ENCODE measurements at places on chromosomes 1 and 21. TPM values are rescaled to one million over a fixed set of nuclear protein-coding genes. Genes with fewer than 3 reads are reported as not detected.
A peak's percentile ranks its signal among the peaks of the same experiment; 100 is the strongest.

Gene DLGAP3
- total RNA-seq: not detected

Gene TCHH
- total RNA-seq: under 0.01 TPM

DNA sequence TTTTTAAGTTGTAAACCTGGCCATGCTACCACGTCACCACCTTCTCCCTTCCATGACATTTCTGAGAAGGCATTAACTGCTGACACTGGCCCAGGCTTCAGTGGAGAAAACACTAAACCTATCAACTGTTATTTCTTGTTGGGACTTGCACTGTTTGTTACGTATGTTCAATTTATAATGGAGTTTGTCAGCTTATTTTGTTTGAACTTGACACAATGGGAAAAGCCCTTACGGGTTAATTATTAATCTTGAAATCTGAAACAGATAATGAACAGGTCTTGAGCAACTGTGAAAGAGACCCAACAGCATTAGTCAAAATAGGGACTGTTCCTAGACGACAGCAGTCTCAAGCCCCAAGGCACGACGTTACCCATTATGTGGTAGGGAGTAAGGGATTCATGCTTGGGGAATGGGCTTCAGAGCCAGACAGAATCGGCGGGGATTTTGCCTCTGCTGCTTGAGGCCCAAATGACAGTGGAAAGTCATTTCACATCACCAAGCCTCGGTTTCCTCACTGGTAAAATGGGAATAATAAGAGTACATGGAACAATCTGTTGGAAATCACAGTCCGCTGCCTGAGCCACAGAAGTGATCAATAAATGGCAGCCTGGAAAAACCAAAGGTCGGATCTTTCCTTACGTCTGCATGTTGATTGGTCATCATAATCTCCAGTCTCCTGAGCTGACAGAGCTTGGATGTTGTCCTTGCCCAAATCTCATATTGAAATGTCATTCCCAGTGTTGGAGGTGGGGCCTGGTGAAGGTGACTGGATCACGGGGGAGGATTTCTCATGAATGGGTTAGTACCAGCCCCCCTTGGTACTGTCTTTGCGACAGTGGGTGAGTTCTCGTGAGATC lies 44.5 kb downstream of the TIAM1 start:
- peak; percentile 92 for DNase-seq

GRCh38 chr1:106061586-106062495 lies 994.6 kb upstream of the PRMT6 start:
- DNase-seq: no peak

Gene IGSF9
- 6.3 TPM for total RNA-seq

DNA sequence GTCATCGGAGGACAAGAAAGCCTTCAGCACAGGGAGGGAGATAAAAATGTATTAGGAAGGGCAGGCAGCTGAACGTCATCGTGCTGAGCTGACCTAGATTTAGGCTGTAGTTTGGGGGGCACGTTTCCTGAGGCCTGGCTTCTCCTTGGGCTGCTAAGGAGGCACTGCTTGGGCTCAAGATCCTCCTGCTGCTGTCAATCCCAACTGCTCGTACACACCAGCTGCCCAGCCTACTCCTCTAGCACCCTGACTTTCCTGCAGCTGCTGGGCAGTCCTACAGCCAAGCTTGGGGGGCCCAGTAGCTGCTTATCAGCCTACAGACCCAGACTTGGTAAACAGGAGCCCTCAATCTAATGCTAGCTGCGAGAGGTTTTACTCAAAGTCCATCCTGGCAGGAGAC lies 6.2 kb downstream of the TMEM35B start:
- DNase-seq: no peak

- DNase-seq: no peak
These were observed 364.1 kb upstream of the LYPLAL1 start for GRCh38 chr1:218809625-218810024.

GRCh38 chr1:58857680-58858673 lies 74.1 kb upstream of the JUN start:
- no peak for DNase-seq

- DNase-seq: peak; percentile 87
These were observed 65.4 kb downstream of the LUZP1 start for GRCh38 chr1:23103001-23103889.

Gene ZBTB8A
- 6.8 TPM for total RNA-seq

- peak; percentile 100 for DNase-seq
These were observed 114.4 kb upstream of the GADD45A start for GRCh38 chr1:67570486-67571143.

Gene PBX1
- total RNA-seq: 2.9 TPM

- DNase-seq: no peak
These were observed 3.2 kb upstream of the DENND1B start for GRCh38 chr1:197778366-197778945.

- no peak for DNase-seq
These were observed 2.7 kb downstream of the PIK3CD start for GRCh38 chr1:9654051-9654833.

DNA sequence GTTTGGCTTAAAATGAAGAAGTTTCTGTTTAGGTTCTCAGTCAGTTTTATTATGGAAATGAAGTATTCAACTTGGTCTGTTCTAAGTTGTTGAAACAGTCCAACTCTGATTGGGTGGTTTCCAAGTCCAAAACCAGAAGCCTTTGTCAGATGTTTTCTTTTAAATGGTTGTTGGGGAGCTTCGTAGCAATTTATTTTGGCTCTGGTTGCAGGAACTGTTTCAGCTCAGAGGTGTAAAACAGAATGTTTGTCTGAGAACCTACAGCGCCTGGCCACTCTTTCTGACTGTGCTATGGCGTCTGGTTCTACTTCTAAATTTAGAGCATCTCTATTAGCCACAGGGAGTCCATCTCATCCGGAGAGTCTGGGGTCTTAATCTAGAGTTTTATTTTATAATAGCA lies 582.6 kb upstream of the TMPRSS15 start:
- no peak for DNase-seq

- DNase-seq: no peak
These were observed 256.3 kb upstream of the DUSP10 start for GRCh38 chr1:221998186-221998612.

GRCh38 chr1:66295803-66296202 lies 238.2 kb upstream of the SGIP1 start:
- DNase-seq: no peak

DNA sequence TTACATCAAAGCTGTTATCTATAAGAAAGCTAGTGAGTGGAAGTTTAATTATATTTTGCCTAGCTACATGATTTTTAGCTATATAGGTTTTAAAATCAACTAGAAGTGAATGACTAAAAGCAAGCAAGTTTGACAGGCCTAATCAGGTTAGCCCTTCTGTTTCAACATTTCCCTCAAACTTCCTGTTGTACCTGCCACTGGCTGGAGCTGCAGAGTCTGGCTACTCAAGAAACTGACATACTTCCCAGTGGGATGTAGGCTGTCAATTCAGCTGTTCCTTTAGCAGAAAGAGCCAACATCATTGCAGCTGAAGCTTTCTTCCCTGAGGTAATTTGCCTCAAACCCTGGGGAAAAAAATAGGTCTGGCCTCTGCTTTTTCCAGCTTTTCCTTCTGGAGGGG lies 87.1 kb upstream of the TNR start:
- peak; percentile 25 for DNase-seq

Gene CHIT1
- total RNA-seq: under 0.01 TPM

Gene WNT9A
- 7.3 TPM for total RNA-seq

Gene S100A12
- total RNA-seq: not detected

Gene VWA5B1
- total RNA-seq: not detected

GRCh38 chr1:68047659-68048026 lies 2.8 kb downstream of the DIRAS3 start:
- DNase-seq: no peak

- DNase-seq: no peak
These were observed 37.3 kb downstream of the RGS4 start for GRCh38 chr1:163106364-163106987.

DNA sequence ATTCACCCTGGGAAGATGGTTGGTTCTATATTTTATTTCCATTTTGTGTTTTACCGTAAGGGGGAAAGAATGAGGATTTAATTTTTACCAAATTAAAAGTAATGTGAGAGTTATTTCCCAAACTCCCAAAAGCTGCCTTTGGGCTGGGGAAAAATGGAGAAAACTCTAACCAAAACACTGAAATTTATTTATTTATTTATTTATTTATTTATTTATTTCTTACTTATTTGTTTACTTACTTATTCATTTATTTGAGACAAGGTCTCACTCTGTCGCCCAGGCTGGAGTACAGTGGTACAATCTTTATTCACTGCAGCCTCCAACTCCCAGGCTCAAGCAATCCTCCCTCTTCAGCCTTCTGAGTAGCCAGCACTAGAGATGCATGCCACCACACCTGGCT lies 38.0 kb upstream of the ZBTB18 start:
- DNase-seq: no peak

GRCh38 chr21:34311561-34312330 lies 52.1 kb upstream of the KCNE2 start:
- DNase-seq: peak; percentile 7

GRCh38 chr1:242002072-242002471 lies 3.2 kb upstream of the MAP1LC3C start:
- no peak for DNase-seq

Gene ERICH3
- not detected for total RNA-seq

DNA sequence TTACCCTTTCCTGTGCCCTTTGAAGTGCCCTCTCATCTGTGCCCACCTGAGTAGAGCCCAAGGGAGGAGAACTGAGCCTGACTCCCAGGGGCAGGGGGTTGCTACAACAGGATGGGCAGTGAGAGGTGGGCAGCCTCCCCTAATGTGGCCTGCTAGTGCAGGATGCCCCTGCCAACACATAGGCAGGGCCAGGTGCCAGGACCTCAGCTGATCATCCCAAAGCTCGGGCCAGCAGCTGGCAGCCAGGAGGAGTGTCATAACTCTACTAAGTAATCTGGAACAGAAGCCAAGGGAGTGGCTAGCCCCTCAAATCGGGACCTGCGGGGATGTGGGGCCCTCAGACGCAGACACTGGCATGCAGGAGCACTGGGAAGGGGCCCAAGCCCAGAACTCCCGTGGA lies 208.8 kb upstream of the RAB4A start:
- no peak for DNase-seq

Gene KCNJ6
- total RNA-seq: not detected

Gene BRWD1
- 71.6 TPM for total RNA-seq

Gene LIN28A
- not detected for total RNA-seq

Gene E2F2
- total RNA-seq: 0.38 TPM

- no peak for DNase-seq
These were observed 111.6 kb upstream of the IFFO2 start for GRCh38 chr1:19067912-19068638.

- peak; percentile 55 for DNase-seq
These were observed 14.0 kb upstream of the CDA start for GRCh38 chr1:20574686-20575540.

Gene RHCE
- 2.0 TPM for total RNA-seq

- DNase-seq: no peak
These were observed 270.8 kb downstream of the COL11A1 start for GRCh38 chr1:102837551-102837950.

Gene HENMT1
- 1.1 TPM for total RNA-seq

- no peak for DNase-seq
These were observed at the start of gene CAMK1G for GRCh38 chr1:209583408-209583807. Gene CAMK1G, plus strand, starts transcription at chr1:209583714. Its CDS starts 11,270 bp downstream, at chr1:209594984.

DNA sequence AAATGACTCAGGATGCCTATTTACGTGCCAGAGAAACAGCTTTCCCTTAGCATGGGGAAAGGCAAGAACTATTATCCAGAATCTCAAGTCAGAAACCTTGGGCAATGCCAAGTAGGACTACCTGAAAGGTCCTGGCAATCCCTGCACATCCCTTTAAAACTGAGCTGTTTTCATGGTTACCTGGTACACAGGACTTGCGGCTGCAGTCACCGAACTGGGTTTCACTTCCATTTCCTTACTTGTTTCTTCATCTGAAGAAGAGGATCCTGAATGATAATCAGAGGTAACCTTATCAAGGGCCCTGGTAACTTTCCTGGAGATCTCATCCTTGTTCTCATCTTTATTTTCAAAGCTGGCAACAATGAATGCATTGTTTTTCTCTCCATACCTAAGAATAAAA lies 14.3 kb downstream of the BTG3 start:
- no peak for DNase-seq

Gene NT5C1A
- total RNA-seq: not detected

Gene PKLR
- not detected for total RNA-seq

GRCh38 chr21:45748593-45748992 lies 105.1 kb downstream of the PCBP3 start:
- DNase-seq: no peak

Gene MTFR1L
- 15.0 TPM for total RNA-seq

DNA sequence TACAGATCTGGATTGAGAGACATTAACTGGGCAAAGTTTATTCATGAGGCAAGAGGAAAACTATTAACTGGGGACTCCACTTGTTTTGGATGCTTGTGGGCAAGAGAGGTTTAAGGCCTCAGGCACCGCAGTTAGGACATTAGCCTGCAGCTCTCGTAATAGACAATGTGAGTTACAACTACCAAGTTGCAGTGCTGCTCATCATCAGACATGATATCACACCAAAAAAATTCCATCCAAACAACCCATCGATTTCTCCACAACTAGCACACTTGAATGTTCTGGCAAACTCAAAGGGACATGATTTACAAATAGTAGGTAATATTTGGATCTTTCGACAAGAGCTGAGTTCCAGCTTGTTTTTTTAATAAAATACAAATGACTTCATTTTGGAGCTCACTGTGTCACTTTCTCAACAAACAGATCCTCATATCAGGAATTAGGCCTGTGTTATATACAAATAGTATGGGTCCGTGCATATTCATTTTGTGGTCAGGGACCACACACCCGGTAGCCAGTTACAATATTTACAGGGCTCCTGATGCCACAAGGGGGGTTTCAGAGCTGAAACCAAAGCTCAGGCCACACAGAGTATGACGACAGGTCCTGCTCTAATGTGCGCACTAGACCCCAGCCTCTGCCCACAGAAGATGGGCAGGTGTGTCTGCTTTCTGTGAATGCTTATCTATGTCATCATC lies 128.0 kb downstream of the TGFBR3 start:
- no peak for DNase-seq

Gene TSACC
- total RNA-seq: 0.77 TPM

Gene CASQ1
- total RNA-seq: not detected

GRCh38 chr21:15219894-15220293 lies 155.1 kb upstream of the NRIP1 start:
- no peak for DNase-seq

Gene IVL
- total RNA-seq: 1.6 TPM

GRCh38 chr1:81915937-81916336 lies 115.2 kb downstream of the ADGRL2 start:
- no peak for DNase-seq

Gene MRPL39
- total RNA-seq: 26.6 TPM

GRCh38 chr1:93007941-93008577 lies 46.8 kb upstream of the DIPK1A start:
- no peak for DNase-seq

DNA sequence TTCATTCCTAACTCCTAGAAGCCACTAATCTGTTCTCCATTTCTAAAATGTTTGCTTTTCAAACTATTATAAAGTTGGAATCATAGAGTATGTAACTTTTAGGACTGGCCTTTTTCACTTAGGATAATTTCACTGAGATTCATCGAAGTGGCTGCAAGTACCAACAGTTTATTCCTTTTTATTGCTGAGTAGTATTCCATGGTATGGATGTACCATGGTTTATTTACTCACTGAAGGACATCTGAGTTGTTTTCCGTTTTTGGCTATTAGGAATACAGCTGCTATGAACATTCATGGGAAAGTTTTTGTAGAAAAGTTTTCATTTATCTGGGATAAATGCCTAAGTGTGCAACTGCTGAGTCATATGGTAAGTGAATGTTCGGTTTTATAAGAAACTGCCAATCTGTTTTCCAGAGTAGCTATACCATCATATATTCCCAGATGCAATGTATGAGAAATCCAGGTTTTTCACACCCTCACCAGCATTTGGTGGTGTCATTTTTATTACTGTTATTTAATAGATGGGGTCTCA lies 66.3 kb downstream of the SLC27A3 start:
- no peak for DNase-seq

Gene RPS27
- total RNA-seq: 1,160 TPM
